ENCODE measurements at places on chromosomes 4 and X. TPM values are rescaled to one million over a fixed set of nuclear protein-coding genes. Genes with fewer than 3 reads are reported as not detected.
A peak's percentile ranks its signal among the peaks of the same experiment; 100 is the strongest.

GRCh38 chr4:115720611-115721010, 607.2 kb upstream of the NDST4 start:
- H3K4me1 ChIP-seq: no peaks in the 10 kb centered on the region
- no peaks in the 10 kb centered on the region for H3K36me3 ChIP-seq
- H3K27me3 ChIP-seq: no peaks in the 10 kb centered on the region
- H3K27ac ChIP-seq: no peak overlapping the region

GRCh38 chrX:155889328-155889727, 8.2 kb downstream of the VAMP7 start:
- H3K27me3 ChIP-seq: no peaks in the 10 kb centered on the region
- H3K27ac ChIP-seq: no peak overlapping the region
- no peak overlapping the region for H3K4me3 ChIP-seq

The SH3RF1 gene
- 15.4 TPM for total RNA-seq

GRCh38 chr4:9971711-9972110, 49.6 kb downstream of the SLC2A9 start:
- no peaks in the 10 kb centered on the region for H3K4me1 ChIP-seq
- H3K4me3 ChIP-seq: no peak overlapping the region

The TCEAL7 gene
- 23.6 TPM for total RNA-seq

- H3K36me3 ChIP-seq: no peaks in the 10 kb centered on the region
- no peak overlapping the region for H3K27ac ChIP-seq
- H3K4me3 ChIP-seq: peak overlapping the region; percentile 40
Measured at GRCh38 chr4:167232805-167233684, 1.2 kb downstream of the SPOCK3 start.

GRCh38 chr4:164906368-164906767, 29.4 kb downstream of the APELA start:
- H3K27me3 ChIP-seq: no peaks in the 10 kb centered on the region
- no peak overlapping the region for H3K4me3 ChIP-seq
- no peak overlapping the region for H3K27ac ChIP-seq
- no peak for DNase-seq

GRCh38 chr4:114547340-114548134, 51.1 kb upstream of the UGT8 start:
- no peak for DNase-seq
- no peaks in the 10 kb centered on the region for H3K4me1 ChIP-seq
- H3K4me3 ChIP-seq: no peak overlapping the region

- H3K36me3 ChIP-seq: no peaks in the 10 kb centered on the region
- DNase-seq: no peak
- H3K27ac ChIP-seq: no peak overlapping the region
- no peak overlapping the region for H3K4me3 ChIP-seq
- no peaks in the 10 kb centered on the region for H3K27me3 ChIP-seq
Measured at GRCh38 chr4:124869961-124870495, 157.5 kb upstream of the ANKRD50 start.

The NEIL3 gene
- total RNA-seq: not detected

The IL9R gene
- total RNA-seq: not detected

The PABPC1L2A gene
- not detected for total RNA-seq

DNA sequence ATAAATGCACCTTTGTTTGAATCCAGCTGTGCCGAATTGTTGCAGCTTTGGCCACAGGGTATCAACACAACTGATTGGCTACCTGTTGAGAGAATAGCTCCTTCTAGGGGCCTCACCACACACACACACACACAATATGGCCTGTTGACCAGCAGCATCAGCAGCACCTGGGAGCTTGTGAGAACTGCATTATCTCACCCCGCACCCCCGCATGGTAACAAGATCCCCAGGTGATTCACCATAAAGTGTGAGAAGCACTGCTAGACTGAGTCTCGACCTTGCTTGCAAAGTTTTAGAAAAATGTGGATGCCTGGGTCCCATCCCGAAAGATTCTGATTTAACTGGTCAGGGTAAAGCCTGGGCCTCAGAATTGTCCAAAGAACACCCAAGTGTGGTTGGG, 176.9 kb upstream of the PRPS2 start:
- no peak overlapping the region for H3K4me3 ChIP-seq
- no peaks in the 10 kb centered on the region for H3K27me3 ChIP-seq
- no peaks in the 10 kb centered on the region for H3K4me1 ChIP-seq

DNA sequence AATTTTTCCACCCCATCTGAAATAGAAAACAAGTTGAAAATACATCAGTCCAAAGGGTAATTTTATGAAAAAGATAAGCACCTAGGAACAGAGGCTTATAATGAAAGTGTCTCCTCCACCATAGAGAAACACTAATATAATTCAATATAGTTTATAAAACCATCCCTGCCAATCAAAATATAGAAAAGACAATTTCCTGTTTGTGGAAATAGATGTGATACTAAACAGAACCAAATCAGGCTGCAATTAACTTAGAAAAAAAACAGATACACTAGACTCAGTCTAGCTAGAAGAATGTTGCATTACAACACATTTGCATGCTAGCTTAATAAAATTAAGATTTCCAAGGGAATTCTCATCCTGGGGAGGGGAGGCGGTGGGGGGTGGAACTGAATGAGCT, 68.2 kb downstream of the ENOX2 start:
- H3K27me3 ChIP-seq: no peaks in the 10 kb centered on the region
- DNase-seq: no peak
- no peak overlapping the region for H3K4me3 ChIP-seq

The TRIM75 gene
- not detected for total RNA-seq

DNA sequence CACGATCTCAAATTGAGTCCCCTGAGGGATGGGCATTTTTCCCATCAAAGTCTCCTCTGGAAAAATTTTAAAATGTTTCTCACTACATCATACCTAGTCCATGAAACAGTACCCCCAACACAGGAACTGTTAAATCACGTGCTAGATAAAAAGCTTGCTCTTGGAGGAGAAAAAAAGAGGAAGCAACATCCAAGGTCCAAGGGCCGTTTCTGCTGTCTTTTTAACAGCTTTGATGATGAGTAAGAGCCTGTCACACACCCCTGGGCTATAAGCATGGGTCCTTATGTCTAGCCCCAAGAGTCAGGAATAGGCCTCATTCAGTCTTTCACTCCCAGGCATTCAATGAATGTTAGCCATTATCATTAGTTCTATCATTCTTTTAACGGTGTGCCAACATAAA, 128.9 kb downstream of the SH3KBP1 start:
- H3K27ac ChIP-seq: no peak overlapping the region
- no peaks in the 10 kb centered on the region for H3K4me1 ChIP-seq
- H3K4me3 ChIP-seq: no peak overlapping the region
- H3K36me3 ChIP-seq: no peaks in the 10 kb centered on the region
- no peaks in the 10 kb centered on the region for H3K27me3 ChIP-seq

GRCh38 chr4:82851885-82852750, 38.8 kb downstream of the SEC31A start:
- H3K4me3 ChIP-seq: no peak overlapping the region
- no peaks in the 10 kb centered on the region for H3K4me1 ChIP-seq
- no peak for DNase-seq
- H3K27ac ChIP-seq: no peak overlapping the region

- no peak overlapping the region for H3K4me3 ChIP-seq
- no peak overlapping the region for H3K27ac ChIP-seq
- H3K27me3 ChIP-seq: no peaks in the 10 kb centered on the region
- H3K4me1 ChIP-seq: peaks cover 9% of the 10 kb centered on the region
Measured at GRCh38 chr4:8431553-8431952, 9.0 kb downstream of the ACOX3 start.
